ENCODE measurements at places on chromosomes 6 and 20.

DNA sequence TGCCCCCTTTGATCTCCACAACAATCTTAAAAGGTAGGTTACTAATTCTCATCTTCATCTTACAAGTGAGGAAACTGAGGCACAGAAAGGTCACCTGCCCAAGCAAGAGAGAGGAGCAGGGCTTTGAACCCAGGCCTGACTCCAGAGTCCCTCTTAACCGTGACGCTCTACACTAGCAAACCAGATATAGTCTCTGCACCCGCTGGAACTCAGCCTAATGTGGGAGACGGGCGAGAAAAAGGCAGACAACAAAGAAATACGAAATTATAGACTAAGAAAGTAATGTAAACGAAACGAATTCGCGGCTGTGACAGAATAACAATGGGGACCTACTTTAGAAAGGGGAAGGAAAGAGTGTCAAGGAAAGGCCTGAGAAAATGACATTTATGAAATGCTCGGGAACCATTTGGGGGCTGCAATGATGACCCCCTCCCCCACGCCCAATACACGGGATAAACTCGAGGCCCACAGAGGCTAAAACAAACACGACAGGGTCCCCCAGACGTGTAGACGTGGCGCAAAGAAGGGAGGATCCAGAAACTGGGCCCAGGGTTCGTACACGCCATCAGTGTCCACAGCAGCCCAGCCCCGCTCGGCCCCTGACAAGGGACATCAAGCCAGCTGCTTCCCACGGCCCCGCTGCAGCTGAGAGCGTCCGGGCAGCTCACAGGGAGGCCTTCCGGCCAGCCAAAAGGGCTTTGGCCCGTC, 637 bp downstream of the TRPC4AP start:
- no peak for DNase-seq

DNA sequence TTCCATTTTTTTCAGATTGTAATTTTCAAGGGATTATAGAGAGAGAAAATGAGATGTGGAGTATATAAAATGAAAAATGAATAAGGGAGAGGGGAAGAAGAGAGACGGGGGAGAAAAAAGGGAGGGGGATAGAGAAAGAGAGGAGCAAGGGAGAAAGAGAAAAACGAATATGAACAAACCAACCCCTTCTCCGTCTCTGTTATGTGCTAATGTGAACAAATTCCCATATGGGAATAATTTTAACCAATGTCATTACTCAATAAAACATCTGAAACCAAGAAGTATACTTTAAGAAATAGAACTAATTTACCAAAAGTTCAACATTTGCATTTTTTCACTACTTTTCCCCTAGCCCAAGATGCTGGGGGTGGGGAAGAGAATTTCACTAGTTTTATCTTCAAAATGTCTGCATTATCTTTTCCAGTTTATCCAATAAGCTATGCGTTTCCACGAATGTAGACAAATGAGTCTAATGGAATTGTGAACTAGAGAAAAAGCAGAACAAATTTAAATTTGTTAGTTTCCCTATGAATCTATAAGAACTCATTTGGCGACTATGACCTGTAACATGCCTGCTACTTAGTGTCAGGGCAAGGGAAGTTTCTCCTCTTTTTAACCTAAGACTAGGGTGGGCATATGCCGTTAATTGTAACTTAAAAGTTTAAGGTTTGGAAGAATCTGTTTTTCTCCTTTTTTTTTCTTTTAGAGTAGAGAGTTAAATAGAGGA, 286.3 kb downstream of the BTBD9 start:
- no peak for DNase-seq

DNA sequence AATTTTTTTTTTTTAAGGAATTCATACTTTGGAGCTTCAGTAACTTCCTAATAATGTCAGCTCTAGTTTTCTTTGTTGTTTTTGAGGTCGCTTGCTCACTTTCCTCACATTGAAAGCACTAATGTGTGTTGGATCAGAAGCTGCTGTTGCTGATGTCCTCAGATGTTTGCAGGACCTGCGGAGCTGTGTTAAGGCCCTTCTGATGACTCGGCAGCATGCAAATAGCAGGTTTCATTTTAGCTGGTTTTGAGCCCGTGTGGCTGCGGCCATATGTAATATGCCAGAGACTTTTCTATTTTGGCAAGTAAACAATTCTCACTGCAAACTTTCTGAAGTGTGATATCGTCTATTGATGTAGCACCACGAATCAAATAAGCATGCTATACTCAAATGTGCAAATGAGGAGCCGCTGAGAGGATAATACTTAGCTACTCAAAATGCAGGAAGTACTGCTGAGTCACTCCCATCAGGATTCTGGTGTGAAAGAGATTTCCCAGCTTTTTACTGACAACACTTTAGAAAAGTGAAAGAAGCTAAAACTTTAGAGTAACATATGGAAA, 187.8 kb downstream of the SASH1 start:
- DNase-seq = no peak

- DNase-seq = no peak
Observed at GRCh38 chr6:99434702-99435530, 9.8 kb upstream of the PNISR start.

DNA sequence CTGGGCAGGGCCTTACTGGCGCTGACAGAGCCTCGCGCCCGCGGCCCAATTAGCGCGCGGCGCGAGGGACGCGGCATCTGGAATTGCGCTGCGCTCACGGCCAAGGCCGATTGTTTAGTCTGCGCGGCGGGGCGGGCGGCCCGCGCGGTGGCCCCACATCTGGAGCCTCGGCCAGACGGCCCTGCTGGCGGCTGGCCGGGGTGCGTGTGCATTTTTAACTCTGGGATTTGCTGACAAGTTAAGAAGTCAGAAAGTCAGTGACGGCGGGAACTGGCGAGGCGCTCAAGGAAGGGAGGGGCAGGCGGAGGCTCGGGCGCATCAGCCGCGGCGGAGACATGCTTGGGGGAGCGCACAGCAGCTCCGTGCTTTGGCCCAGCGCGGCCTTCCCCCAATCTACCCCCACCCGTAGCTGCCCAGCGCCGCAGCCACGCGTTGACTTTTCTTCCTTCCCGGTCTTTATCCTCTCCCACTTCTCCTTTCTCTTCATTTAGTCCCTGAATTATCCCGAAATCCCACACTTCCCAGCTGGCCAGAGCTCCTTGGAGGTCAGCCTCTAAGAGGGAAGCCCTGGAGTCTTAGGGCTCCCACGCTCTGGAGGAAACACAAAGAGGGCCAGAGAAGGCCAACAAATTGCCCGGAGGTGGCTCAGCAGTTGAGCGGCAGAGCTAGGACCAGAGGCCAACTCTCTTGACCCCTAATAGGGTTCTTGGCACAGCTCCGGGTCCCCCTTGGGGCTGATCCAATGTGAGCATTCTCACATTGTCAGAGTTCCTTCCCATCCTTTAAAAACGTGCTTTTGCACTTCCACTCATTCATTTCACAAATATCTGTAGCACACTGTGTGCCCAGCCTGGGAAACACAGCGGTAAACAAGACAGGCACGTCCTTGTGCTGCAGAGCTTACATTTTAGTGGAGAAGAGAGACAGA, 40.8 kb upstream of the FOXP4 start:
- no peak for DNase-seq

GRCh38 chr20:53513489-53514298, 79.9 kb downstream of the ZNF217 start:
- DNase-seq = no peak

- no peak for DNase-seq
Observed at GRCh38 chr6:134405386-134406087, 87.6 kb upstream of the SGK1 start.

DNA sequence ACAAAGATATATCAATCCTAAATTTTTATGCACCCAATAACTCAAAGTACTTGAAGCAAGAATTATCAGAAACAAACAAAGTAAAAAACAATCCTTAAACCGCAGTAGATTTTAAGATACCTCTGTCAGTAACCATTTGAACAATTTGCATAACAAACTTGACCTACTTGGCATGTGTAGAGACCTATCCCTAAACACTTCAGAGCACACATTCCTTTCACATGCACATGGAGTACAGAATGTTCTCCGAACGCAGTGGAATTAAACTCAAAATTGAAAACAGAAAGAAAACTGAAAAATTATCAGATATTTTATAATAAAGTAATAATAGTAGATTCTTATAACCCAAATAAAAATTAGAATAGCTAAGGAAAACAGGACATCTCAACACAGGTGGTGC, 162.6 kb upstream of the THBS2 start:
- no peak for DNase-seq

DNA sequence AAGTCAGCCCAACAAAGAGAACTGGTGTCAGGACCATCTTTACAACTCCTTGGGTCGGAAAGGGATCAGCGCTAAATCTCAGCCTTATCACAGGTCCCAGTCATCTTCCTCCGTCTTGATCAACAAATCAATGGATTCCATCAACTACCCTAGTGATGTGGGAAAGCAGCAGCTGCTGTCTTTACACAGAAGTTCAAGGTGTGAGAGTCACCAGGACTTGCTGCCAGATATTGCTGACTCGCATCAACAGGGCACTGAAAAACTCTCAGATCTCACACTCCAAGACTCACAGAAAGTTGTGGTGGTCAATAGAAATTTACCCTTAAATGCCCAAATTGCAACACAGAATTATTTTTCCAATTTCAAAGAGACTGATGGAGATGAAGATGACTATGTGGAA, 25.3 kb upstream of the MTHFD1L start:
- no peak for DNase-seq

- no peak for DNase-seq
Observed at GRCh38 chr20:57849521-57850215, 139.9 kb upstream of the PMEPA1 start.

DNA sequence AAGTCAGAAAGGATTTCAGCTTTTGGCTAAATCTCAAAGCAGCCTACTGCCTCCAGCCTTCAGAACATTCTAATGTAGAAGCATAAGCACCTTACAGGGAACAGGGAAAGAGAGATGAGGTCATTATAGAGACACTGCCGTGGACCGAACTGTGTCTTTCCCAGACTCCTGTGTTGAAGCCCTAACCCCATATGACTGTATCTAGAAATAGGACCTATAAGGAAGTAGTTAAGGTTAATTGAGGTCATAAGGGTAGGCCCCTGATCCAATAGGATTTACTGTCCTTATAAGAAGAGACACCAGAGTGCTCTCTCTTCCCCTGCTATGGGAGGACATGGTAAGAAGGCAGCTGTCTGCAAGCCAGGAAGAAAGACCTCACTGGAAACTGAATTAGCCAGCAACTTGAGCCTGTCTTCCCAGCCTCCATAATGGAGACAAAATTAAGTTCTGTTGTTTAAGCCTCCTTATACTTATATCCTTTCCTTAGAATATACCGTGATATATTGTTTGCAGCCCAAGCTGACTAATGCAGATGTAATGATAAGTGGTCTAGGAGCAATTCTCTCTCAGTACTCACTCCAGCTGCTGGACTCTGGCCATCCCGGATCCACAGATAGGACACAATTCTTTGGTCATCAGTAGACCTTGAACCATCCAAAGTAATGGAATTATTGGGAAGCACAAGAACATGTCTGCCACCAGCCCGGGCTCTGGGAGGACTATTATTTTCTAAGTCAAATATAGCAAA, 71.4 kb downstream of the ALDH5A1 start:
- no peak for DNase-seq
